ENCODE measurements at places on chromosomes 6 and 20. TPM values are rescaled to one million over a fixed set of nuclear protein-coding genes. Genes with fewer than 3 reads are reported as not detected.

DNA sequence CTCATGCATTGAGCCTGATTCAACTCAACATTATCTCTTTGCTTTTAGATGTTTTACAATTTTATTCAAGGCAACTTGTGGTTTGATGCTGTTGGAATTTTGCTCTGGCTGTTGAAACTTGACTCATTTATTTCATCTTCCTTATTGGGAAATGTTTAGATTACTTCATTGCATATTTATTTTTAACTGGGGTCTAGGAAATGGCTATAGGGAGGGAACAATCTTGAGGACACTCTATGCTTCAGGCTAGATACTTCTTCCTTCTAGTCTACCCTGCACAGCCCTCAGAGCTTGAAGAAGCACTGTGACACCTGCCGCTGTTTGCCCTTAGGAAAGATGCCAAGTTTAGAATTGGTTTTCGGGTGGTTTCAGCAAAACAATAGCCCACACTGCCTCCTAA is 183.4 kb downstream of the ADGRG6 start:
- H3K4me3 ChIP-seq: no peak overlapping the region
- no peaks in the 10 kb centered on the region for H3K27me3 ChIP-seq
- no peaks in the 10 kb centered on the region for H3K4me1 ChIP-seq
- H3K36me3 ChIP-seq: no peaks in the 10 kb centered on the region
- no peak for DNase-seq
- no peak overlapping the region for H3K27ac ChIP-seq

GRCh38 chr20:37627060-37627766 is 66.6 kb upstream of the CTNNBL1 start:
- no peaks in the 10 kb centered on the region for H3K36me3 ChIP-seq
- no peak overlapping the region for H3K27ac ChIP-seq
- no peaks in the 10 kb centered on the region for H3K4me1 ChIP-seq
- H3K27me3 ChIP-seq: peaks cover 45% of the 10 kb centered on the region
- H3K4me3 ChIP-seq: no peak overlapping the region
- peak; percentile 60 for DNase-seq

- peak within 1 kb of the TSS; percentile 67 for H3K4me3 ChIP-seq
- H3K27ac ChIP-seq: peak within 1 kb of the TSS; percentile 78
- H3K27me3 ChIP-seq: no peaks in the 10 kb centered on the region
- H3K4me1 ChIP-seq: peaks cover 11% of the 10 kb centered on the region
These were observed at the start of gene CD40 for GRCh38 chr20:46117704-46118467. Gene CD40 (plus strand): TSS chr20:46118314. CDS start chr20:46118344, 30 bp downstream.

DNA sequence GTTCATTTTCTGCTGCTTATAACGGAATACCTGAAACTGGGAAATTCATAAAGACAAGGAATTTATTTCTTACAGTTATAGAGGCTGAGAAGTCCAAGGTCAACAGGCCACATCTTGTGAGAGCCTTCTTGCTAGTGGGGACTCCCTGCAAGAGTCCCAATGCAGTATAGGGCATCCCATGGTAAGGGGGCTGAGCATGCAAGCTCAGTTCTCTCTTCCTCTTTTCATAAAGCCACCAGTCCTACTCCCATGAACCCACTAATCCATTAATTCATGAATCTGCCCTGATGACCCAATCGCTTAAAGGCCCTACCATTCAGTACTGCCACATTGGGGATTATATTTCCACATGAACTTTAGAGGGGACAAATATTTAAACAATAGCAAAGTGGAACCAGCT is 26.5 kb downstream of the CYB5R4 start:
- no peak overlapping the region for H3K4me3 ChIP-seq
- no peaks in the 10 kb centered on the region for H3K36me3 ChIP-seq
- no peak for DNase-seq
- peaks cover 4% of the 10 kb centered on the region for H3K4me1 ChIP-seq
- no peaks in the 10 kb centered on the region for H3K27me3 ChIP-seq

- no peaks in the 10 kb centered on the region for H3K36me3 ChIP-seq
- no peaks in the 10 kb centered on the region for H3K27me3 ChIP-seq
- no peaks in the 10 kb centered on the region for H3K4me1 ChIP-seq
These were observed 102.5 kb downstream of the PRL start for GRCh38 chr6:22194188-22194921.

- H3K27me3 ChIP-seq: peaks cover 4% of the 10 kb centered on the region
- no peak overlapping the region for H3K4me3 ChIP-seq
- no peaks in the 10 kb centered on the region for H3K4me1 ChIP-seq
- no peaks in the 10 kb centered on the region for H3K36me3 ChIP-seq
These were observed 180.5 kb downstream of the SYNDIG1 start for GRCh38 chr20:24649787-24650490.

The NKAIN2 gene
- total RNA-seq: 5.5 TPM

The GSTA1 gene
- 0.39 TPM for total RNA-seq
